Stimulated activated CD8-positive, alpha-beta memory T cell treated with anti-CD3 and anti-CD28 coated beads, Interleukin-2, amount 100 ng/mL, for 1 hour (primary cell): ENCODE measurements at places on chromosomes 2 and 18.

GRCh38 chr2:210167227-210167626 lies 4.0 kb downstream of the KANSL1L start:
- DNase-seq = no peak

DNA sequence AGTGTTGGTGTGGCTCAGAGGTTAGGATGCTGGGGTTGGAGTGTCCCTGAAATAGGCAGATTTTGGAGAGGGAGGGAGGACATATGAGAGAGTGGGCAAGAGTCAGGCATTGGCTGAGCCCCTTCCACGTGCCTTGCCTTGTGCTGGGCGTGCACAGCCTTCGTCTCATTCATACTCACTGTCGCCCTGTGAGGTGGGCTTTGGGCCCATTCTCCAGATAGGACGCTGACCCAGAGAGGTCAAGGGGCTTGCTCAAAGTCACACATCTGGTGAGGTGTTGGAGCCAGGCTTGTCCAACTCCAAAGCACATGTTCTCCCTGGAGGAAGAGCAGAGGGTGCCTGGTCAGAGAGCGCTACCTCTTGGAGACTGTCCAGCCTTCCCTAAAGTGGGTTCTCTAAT lies 166.8 kb downstream of the DYSF start:
- no peak for DNase-seq

GRCh38 chr2:42494355-42495233 lies 812 bp upstream of the KCNG3 start:
- DNase-seq = peak; percentile 51

DNA sequence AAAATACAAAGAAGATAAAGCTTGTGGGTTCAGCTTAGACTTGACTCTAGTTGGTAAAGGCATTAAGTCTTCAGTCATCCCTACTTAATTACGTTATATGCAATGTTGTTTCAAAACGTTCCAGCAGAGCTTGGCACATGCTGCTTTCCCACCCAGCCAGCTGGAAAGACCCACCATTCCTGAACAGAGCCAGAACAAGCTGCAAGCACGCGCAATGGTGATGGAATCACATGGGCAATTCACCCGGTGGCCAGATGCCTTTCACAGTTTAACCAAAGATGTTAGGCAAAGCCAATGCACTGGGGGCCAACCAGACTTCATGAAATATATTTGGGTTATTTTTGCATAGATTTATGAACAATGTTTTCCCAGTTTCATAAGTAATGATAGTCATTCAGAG lies 123.4 kb upstream of the CDH20 start:
- DNase-seq = no peak

GRCh38 chr2:88855620-88856408 lies 164.3 kb downstream of the RPIA start:
- DNase-seq = no peak

DNA sequence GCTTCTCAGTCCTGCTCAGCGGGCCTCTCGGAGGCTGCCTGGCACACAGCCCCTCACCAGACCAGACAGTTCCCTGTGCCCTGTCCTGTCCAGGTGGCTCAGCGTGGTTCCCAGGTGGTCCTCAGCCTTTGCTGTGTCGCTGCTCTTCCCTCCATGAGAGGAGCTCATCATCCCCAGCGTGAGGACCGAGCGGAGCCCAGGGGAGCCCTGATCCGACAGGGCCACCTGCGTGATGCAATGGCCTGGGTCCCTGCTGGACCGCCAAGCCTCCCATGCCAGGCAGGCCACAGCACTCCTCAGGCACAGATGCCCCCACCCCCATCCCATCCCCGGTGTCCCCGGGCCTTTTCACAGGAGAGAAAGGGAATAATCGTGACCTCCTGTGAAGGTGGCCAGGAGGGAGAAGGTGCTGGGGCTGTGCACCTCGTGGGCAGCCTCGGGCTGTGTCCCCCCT lies 4.3 kb downstream of the GPC1 start:
- no peak for DNase-seq

DNA sequence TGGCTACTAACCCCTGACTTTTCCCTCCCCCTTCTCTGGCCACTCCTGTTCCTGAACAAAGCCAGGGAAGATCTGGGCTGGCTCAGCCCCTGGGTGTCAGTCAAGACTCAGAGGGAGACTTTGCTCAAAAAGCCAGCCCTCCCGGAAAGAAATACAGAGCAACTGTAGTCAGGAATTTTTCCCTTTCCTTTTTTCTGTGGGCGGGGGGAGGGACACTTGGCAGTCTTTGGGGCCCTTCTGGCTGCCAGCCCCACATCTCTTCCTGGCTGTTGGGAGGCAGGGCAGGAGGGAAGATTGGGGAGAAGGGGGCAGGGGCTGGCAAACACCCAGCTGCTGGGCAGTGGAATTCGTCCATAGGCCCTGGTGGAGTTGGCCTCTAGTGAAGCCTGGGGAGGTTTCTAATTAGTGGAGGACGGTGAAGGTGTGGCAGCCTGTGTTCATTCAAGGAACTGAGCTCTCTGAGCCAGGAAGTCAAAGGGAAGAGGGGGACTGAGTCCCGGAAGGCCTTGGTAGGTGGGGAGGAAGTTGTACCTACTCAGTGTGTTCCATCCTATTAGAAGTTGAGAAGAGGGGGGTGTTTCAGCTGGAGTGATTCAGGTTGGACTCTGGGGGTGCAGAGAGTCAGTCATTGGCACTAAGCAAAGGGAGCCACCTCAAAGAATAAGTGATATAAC lies 10.9 kb downstream of the IGFBP2 start:
- no peak for DNase-seq

GRCh38 chr2:50785816-50786215 lies 246.1 kb downstream of the NRXN1 start:
- DNase-seq = no peak

GRCh38 chr2:240339411-240340360 lies 95.8 kb upstream of the GPC1 start:
- DNase-seq = no peak

- no peak for DNase-seq
Observed at GRCh38 chr2:99942561-99943347, 199.6 kb downstream of the AFF3 start.

DNA sequence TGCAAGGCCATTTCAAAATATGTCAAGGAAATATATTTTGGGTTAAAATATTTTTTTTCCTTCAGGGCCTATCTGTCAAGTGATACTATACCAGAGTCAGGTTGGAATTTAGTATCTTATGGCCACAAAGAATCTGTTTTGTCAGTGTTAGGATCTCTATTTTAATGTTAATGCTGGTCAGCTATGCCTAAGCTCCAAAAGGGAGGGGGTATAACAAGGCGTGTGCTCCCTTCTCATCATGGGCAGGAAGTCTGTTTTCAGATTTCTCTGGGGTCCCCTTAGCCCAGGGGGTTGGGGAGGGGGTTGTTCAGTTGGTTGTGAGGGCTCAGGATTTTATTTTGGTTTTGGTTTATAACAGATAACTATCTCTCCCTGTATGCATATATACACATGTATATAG lies 126.4 kb downstream of the TMEM163 start:
- DNase-seq = no peak

DNA sequence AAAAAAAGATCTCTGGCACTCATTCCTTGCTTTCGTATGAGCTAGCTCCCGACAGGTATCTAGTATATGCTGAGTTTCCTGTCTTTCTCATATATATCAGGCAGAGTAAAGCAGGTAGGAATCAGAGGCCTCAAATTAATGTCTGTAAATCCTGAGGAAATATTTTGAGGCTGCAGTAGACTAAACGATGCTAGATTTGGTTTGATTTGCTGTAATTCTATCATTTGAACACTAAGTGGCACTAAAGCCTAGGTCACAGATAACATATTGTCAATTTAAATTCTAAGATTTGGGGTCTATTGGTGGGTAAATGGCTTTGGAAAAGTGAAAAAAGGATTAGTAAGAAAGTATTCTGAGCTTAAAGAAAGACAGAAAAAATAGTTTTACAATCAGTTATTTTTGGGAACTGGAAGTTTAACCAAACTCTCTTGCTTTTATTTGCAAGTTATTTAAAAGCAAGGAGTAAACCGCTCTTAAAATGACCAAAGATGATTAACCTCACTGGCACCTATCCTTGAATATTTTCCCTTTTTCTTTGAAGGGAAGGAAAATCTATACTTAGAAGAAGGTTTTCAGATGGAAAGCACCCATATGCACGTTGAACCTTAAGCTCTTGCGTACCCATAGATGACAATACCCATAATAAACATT lies 37.6 kb upstream of the SLC4A10 start:
- DNase-seq = no peak

DNA sequence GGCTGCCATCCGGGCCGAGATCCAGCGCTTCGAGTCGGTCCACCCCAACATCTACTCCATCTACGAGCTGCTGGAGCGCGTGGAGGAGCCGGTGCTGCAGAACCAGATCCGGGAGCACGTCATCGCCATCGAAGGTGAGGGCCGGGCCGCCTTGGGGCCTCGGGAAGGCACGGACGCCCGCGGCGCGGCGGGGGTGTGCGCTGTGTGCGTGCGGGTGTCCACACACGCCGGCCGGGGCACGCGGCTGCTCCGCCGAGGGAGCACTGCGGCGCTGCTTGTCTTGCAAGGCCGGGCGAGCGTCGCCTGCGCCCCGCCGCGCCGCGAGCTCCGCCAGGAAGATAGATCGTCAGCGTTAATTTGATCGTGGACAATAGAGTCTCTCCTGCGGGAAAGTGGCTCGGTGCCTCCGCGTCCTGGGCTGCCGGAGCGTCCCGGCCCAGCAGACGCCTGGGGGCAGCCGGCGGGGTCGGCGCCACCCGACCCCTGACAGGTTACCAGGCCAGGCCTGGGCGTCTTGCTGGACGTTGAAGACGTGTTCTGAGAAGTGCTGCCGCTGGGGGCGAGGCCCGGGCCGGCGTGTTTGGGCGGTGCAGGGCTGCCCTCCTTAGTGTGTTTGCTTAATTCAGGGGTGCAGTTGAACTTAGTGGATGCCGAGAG lies 1.0 kb downstream of the AGAP1 start:
- no peak for DNase-seq

DNA sequence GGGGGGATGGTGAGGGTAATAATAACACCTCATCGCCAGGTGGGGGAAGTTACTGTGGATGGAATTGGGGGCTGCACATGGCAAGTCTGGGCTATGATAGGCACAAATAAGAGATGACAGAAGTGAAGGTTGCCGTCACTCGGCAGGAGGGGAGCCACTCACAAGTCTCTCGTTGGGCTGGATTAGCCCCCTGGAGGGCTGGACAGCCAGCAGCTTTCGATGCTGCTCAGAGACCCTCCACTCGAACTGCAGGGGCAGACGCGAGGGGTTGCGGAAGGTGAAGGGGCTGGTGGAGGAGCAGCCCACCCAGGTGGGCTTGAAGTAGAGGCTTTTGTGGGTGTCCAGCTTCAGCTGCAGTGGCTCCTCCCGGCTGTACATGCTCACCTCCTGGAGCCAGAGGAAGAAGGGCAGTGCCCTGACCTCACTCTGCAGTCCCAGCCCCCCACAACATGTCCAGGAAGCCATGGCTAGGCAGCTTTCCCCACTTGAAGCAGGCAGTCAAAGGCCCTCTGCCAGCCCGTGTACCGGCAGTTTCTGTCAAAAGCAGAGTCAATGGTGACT lies 18.2 kb downstream of the CFAP65 start:
- DNase-seq = no peak

GRCh38 chr2:58891828-58892377 lies 650.8 kb upstream of the FANCL start:
- DNase-seq = no peak

DNA sequence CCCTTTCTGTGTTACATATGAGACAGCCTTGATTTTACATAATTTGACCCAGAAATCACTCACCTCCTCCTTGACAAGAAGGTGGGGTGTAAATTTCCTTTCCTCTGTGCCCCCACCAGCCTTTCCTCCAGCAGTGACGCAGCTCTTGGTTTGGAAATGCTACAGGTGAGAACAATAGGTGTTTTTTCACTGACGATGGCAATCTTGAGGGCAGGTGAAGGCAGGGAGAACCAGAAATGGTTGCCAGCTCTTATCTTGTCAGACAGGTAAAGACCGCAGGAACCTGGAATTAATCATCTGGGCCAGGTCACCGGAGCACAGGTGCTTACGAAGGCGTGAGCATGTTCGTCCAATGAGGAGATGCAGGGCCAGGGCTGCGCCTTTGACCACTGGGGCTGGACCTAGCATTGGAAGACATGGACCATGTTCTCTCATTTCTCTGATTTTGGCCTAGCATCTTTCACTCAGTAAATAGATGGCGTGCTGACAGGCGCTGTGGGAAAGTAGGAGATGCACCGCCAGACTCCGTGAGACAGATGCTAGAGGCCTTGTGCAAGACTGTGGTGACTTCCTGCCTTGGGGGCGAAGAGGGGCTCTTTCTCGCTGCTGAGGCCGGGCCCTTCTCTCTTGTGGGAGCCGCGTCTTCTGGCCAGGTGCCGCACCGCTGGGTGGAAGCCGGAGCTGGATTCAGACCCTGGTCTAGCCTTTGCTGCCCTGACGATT lies 4.0 kb downstream of the CIDEA start:
- DNase-seq = no peak

GRCh38 chr2:72089537-72089936 lies 58.1 kb downstream of the CYP26B1 start:
- no peak for DNase-seq

- DNase-seq = no peak
Observed at GRCh38 chr2:55761526-55761925, 67.9 kb upstream of the PNPT1 start.

DNA sequence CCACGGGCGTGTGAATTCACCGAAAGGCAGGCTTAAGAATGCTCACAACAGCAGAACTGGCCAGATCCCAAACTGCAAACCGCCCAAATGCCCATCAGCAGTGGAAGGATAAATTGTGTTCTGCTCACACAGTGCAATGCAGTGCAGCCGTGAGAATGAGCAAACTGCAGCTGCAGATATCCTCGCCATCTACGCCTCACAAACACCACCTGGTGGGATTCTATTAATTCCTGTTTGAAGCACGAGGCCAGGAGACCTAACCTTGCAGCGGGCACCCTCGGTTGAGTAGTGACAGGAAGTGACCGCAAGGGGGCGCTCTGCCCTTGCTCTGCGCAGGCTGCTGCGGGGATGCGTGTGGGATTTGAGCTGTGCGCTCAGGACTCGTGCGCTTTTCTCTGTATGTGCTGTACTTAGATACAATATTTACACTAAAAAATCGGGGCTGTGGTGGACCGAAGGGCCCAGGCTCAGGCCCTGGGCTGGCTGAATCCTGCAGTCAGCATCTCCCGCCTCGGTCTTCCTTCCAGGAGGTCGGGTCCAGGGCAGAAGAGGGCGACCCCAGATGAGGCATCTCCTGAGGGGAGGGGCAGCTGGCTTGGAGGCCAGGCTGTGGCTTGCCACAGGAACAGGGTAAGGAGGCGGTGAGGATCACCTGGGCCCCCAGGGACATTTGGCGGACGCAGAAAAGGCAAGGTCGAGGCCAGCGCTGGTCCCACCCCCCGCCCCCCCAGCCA lies 19.8 kb upstream of the PDIA6 start:
- DNase-seq = peak; percentile 67

GRCh38 chr2:238875101-238875470 lies 27.2 kb downstream of the TWIST2 start:
- DNase-seq = no peak

- no peak for DNase-seq
Observed at GRCh38 chr2:11019614-11020013, 107.9 kb downstream of the KCNF1 start.

DNA sequence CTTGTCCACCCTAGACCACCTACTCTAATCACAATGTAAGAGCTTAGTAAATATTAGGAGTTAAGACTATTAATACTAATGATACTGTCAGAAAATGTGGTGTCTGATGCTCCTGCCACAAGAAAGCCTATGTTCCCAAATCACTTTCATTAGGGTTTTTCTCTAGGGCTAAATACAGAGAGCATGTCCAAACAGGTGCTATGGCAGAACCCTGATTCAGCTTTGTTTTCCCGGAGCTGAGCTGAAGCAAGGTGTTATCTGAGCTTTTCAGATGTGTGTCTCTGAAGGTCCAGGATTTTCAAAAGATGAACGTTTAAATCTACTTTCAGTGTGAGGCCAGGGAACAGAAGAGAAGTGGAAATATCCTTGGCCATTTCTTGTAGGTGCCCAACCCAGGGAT lies 40.6 kb downstream of the CPO start:
- no peak for DNase-seq
